Naive B cell (primary cell): ENCODE measurements at places on chromosomes 4 and X. TPM values are rescaled to one million over a fixed set of nuclear protein-coding genes. Genes with fewer than 3 reads are reported as not detected.

GRCh38 chrX:100407784-100408712 lies 2.0 kb downstream of the PCDH19 start:
- peak overlapping the region; percentile 30 for H3K4me3 ChIP-seq
- peaks cover 53% of the 10 kb centered on the region for H3K27me3 ChIP-seq
- DNase-seq, result no peak

GRCh38 chr4:164345756-164346155 lies 408.2 kb upstream of the SMIM31 start:
- H3K36me3 ChIP-seq, result no peaks in the 10 kb centered on the region
- no peak overlapping the region for H3K27ac ChIP-seq
- no peaks in the 10 kb centered on the region for H3K27me3 ChIP-seq
- DNase-seq, result no peak
- no peak overlapping the region for H3K4me3 ChIP-seq

MID2 gene
- 0.53 TPM for polyA plus RNA-seq

- H3K27ac ChIP-seq, result no peak overlapping the region
- H3K4me1 ChIP-seq, result peaks cover 22% of the 10 kb centered on the region
- no peaks in the 10 kb centered on the region for H3K27me3 ChIP-seq
- peaks cover 8% of the 10 kb centered on the region for H3K36me3 ChIP-seq
Measured at GRCh38 chr4:39571054-39571453, 43.8 kb upstream of the UGDH start.

DNA sequence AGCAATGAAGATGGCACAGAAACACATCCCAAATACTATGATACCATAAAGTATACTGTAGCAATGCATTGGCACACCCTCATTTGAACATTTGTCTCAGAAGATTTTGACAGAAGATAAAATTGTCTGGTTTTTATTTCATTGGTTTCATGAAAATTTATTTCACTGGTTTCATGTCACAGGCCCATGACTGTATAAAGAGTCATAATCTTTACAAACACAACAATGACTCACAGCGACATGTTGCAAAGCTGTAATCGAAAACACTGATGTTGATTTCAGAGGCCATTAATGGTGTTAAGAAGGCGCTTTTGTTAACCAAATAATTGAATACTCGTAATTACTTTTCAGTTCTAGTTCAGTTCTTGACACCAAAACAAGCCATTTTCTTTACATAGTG lies 8.1 kb upstream of the DTHD1 start:
- no peak overlapping the region for H3K27ac ChIP-seq
- no peaks in the 10 kb centered on the region for H3K4me1 ChIP-seq
- H3K27me3 ChIP-seq, result no peaks in the 10 kb centered on the region
- no peak overlapping the region for H3K4me3 ChIP-seq
- H3K36me3 ChIP-seq, result no peaks in the 10 kb centered on the region
- DNase-seq, result no peak

- no peaks in the 10 kb centered on the region for H3K36me3 ChIP-seq
- no peak overlapping the region for H3K27ac ChIP-seq
- H3K4me3 ChIP-seq, result no peak overlapping the region
- no peaks in the 10 kb centered on the region for H3K27me3 ChIP-seq
Measured at GRCh38 chr4:144611850-144612249, 34.1 kb upstream of the HHIP start.

MAGEB17 gene
- polyA plus RNA-seq, result not detected

GATA1 gene
- polyA plus RNA-seq, result not detected

DNA sequence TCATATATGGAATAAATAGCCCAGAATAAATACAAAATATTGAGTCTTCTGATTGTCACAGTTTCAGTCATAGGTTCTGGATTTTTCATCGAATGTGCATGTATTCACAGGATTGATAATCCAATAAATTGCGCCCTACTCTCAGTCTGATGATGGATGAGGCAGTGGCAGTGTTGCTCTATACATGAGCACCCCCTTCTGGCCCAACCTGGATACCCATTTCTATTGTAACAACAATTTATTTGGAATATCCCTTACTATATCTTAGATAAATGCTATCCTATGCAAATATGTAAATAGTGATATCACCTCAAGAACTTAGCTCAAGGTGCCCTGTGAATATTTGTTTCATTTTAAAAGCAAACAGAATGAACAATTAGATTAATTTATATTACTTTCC lies 733.7 kb upstream of the PABPC4L start:
- H3K27me3 ChIP-seq, result no peaks in the 10 kb centered on the region
- no peak overlapping the region for H3K27ac ChIP-seq
- no peak for DNase-seq
- H3K36me3 ChIP-seq, result no peaks in the 10 kb centered on the region
- no peak overlapping the region for H3K4me3 ChIP-seq

DNA sequence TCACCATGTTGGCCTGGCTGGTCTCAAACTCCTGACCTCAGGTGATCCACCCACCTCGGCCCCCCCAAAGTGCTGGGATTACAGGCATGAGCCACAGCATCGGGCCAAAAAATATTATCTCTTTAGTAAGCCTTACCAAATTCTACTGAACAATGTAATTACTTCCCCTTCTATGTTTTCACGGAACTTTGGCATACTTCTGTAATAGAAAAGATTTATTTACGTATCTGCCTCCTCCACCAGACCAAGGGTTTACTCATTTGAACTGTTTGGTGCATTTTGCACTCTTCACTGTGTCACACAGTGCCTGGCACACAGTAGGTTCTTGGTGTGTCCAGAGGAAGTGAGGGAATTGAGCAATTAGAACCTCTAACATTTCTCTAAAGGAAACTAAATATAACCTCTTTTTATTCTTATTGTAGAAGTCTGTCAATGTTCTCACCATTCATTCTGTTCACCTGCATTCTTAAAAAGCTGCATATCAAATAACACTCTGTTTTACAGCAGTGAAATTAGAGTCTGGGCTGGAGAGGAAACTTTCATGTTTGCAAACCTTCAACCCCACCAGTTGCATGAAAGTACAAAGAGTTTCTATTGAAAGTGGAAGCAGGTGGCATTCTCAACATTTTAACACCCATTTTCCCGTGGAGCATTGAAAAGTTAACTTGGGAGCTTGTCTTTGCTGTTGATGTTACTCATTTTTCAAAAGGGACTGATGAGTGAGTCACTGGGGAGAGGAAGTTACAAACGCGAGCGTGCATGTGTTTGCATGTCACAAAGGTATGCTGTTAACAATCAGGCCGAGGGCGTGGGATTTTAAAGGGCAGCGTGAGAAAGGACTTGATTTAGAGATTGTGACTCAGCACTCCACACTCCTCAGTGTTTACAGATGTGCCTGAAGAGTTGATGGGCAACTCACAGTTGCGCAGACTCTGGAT lies 314.1 kb downstream of the STK32B start:
- H3K27me3 ChIP-seq, result no peaks in the 10 kb centered on the region
- no peak overlapping the region for H3K27ac ChIP-seq
- no peaks in the 10 kb centered on the region for H3K4me1 ChIP-seq
- no peaks in the 10 kb centered on the region for H3K36me3 ChIP-seq
- H3K4me3 ChIP-seq, result no peak overlapping the region

DNA sequence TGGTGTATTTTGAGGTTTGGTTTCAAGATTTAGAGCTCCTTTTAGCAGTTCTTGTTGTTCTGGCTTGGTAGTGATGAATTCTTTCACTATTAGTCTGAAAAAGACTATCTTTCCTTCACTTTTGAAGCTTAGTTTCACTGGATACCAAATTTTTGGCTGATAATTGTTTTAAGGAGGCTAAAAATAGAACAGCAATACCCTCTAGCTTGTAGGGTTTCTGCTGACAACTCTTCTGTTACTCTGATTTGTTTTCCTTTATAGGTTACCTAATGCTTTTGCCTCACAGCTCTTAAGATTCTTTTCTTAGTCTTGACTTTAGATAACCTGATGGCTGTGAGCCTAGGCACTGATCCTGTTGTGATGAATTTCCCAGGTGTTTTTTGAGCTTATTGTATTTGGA lies 33.6 kb upstream of the HEPH start:
- H3K4me3 ChIP-seq, result no peak overlapping the region
- H3K27me3 ChIP-seq, result no peaks in the 10 kb centered on the region
- no peak for DNase-seq
- no peaks in the 10 kb centered on the region for H3K4me1 ChIP-seq
- no peaks in the 10 kb centered on the region for H3K36me3 ChIP-seq
- no peak overlapping the region for H3K27ac ChIP-seq

DNA sequence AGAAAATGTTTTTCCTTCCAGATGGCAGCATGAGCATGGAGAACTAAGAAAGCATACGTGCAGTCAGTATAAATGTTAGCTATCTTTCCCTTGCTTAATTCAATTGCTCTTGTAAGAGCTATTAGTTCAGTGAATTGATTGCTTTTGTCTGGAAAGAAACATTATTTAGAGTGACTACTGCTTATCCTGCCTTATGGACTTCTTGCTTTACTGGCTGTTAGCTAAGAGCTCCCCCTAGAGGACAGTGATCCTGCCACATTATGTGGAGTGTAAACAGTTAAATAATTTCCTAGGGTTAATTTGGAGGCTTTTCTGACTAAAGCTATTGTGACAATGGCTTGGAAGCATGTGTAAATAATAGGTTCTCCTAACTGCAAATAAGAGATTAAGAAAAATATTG lies 1402.4 kb downstream of the FAM133A start:
- H3K36me3 ChIP-seq, result no peaks in the 10 kb centered on the region
- H3K4me1 ChIP-seq, result no peaks in the 10 kb centered on the region
- H3K4me3 ChIP-seq, result no peak overlapping the region
- no peak overlapping the region for H3K27ac ChIP-seq

GRCh38 chr4:166277401-166277800 lies 404.4 kb downstream of the TLL1 start:
- H3K27me3 ChIP-seq, result no peaks in the 10 kb centered on the region
- no peaks in the 10 kb centered on the region for H3K36me3 ChIP-seq
- no peak for DNase-seq
- H3K4me3 ChIP-seq, result no peak overlapping the region
- no peak overlapping the region for H3K27ac ChIP-seq

GABRE gene
- polyA plus RNA-seq, result not detected

UGDH gene
- polyA plus RNA-seq, result 29.6 TPM

GRCh38 chr4:184649971-184650855 lies 675 bp downstream of the PRIMPOL start:
- DNase-seq, result no peak
- H3K27ac ChIP-seq, result peak overlapping the region; percentile 92
- peak overlapping the region; percentile 94 for H3K4me3 ChIP-seq
- no peaks in the 10 kb centered on the region for H3K27me3 ChIP-seq

DNA sequence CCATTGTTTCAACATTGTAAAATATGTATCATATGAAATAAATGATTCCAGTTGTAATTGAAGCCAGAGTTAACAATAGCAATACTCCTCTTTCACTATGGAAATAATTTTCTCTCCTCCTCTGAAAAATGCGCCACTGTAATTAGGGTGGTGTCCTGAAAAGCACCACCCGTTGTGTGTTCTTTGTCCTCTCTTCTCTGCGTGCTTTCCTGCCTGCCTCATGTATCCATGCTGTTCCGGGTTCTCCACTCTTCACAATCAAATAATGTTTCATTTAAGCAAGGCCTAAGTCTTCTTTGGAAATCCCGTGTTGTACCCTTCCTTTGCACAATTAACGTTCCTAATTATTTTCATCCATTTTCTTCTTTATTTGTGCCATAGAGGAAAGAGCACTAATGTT lies 293.3 kb downstream of the ADGRL3 start:
- H3K27me3 ChIP-seq, result no peaks in the 10 kb centered on the region
- DNase-seq, result no peak

CHRNA9 gene
- polyA plus RNA-seq, result not detected

- H3K27ac ChIP-seq, result no peak overlapping the region
- no peak overlapping the region for H3K4me3 ChIP-seq
- H3K27me3 ChIP-seq, result no peaks in the 10 kb centered on the region
- H3K36me3 ChIP-seq, result no peaks in the 10 kb centered on the region
- no peak for DNase-seq
- H3K4me1 ChIP-seq, result no peaks in the 10 kb centered on the region
Measured at GRCh38 chr4:24364249-24364648, 220.1 kb downstream of the DHX15 start.

DNA sequence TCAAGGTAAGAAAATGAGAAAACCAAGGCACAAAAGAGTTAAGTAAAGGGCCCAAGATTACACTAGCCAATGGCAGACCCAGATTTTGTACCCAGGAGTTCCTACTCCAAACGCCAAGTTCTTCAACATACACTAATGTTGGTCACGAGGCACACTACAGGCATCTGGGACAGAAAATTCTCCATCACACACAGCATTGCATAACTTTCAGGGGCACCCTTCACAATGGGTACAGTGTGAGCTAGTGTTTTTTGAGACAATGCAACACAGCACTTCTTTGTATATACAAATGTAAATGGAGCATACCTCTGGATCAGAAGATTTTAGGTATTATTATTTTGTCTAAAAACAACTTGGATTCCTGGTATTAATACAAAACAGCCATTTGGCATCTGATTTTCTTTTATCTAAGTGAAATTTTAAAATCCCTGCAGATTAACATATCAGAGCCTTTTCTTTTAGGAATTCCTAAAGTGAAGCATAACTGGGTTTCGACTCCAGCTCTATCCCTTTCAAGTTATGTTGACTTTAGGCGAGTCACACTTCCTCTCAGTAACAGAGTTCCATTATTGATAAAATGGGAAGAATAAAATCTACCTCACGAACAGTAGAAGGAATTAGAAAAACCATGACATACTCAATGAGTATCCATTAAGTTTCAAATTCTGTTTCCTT lies 41.1 kb downstream of the ADGRA3 start:
- H3K27me3 ChIP-seq, result no peaks in the 10 kb centered on the region
- no peaks in the 10 kb centered on the region for H3K4me1 ChIP-seq
- no peak overlapping the region for H3K4me3 ChIP-seq

KLHL13 gene
- not detected for polyA plus RNA-seq

GRCh38 chr4:88697141-88697540 lies 488 bp downstream of the NAP1L5 start:
- peak; percentile 7 for DNase-seq
- no peak overlapping the region for H3K27ac ChIP-seq
- peaks cover under 1% of the 10 kb centered on the region for H3K36me3 ChIP-seq
- H3K4me1 ChIP-seq, result peaks cover 10% of the 10 kb centered on the region
- no peaks in the 10 kb centered on the region for H3K27me3 ChIP-seq

PLXNA3 gene
- polyA plus RNA-seq, result 1.1 TPM

DNA sequence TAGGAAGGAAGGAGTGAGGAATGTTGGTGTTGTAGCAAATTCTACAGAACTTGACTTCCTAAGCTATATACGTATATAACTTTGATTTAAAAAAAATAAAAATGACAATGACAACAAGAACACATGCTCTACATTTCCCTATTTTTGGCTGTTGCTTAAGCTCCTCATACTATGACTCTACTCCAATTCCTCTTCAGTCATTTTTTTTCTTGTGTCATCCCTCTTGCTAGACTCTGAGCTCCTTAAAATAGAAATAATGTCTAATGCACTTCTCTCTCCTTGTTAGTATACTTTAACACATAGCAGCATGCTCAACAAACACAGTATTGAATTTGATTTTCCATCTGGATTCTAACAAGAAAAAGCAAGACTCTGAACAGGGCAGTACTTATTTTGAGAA lies 144.0 kb downstream of the HDX start:
- no peaks in the 10 kb centered on the region for H3K27me3 ChIP-seq
- DNase-seq, result no peak
- H3K36me3 ChIP-seq, result no peaks in the 10 kb centered on the region
- no peak overlapping the region for H3K27ac ChIP-seq

- no peak overlapping the region for H3K4me3 ChIP-seq
- DNase-seq, result no peak
- H3K27me3 ChIP-seq, result no peaks in the 10 kb centered on the region
- no peaks in the 10 kb centered on the region for H3K4me1 ChIP-seq
Measured at GRCh38 chr4:29653221-29653620, 1066.9 kb upstream of the PCDH7 start.

GRCh38 chrX:15686818-15687685 lies 22.4 kb upstream of the CLTRN start:
- H3K4me3 ChIP-seq, result no peak overlapping the region
- no peaks in the 10 kb centered on the region for H3K27me3 ChIP-seq
- peak; percentile 64 for DNase-seq
- peaks cover 20% of the 10 kb centered on the region for H3K36me3 ChIP-seq

GRCh38 chr4:74768857-74769525 lies 25.3 kb downstream of the BTC start:
- no peak for DNase-seq
- H3K27me3 ChIP-seq, result no peaks in the 10 kb centered on the region
- no peak overlapping the region for H3K27ac ChIP-seq
- no peaks in the 10 kb centered on the region for H3K36me3 ChIP-seq
